ENCODE measurements at places on chromosomes 7 and 10.

DNA sequence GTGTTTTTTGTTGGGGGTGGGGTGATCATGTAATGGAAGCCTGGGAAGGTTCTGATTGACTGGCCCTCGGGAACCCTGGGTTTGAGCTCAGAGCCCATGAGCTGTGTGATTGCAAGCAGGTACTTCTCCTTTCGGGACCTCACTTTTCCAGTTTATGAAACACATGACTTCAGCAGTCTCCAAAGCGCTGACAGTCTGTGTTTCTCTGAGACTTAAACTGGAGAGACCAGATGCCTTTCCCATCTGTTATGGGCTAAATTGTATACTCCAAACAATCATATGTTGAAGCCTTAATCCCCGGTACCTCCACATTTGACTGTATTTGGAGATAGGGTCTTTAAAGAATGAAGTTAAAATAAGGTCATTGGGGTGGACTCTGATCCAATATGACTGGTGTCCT lies 493.6 kb downstream of the GALNT17 start:
- H3K27me3 ChIP-seq: no peaks in the 10 kb centered on the region
- H3K27ac ChIP-seq: no peak overlapping the region
- no peak overlapping the region for H3K4me3 ChIP-seq
- H3K36me3 ChIP-seq: no peaks in the 10 kb centered on the region
- H3K4me1 ChIP-seq: no peaks in the 10 kb centered on the region
- DNase-seq: no peak

- no peaks in the 10 kb centered on the region for H3K4me1 ChIP-seq
- no peak overlapping the region for H3K27ac ChIP-seq
- no peak for DNase-seq
- H3K4me3 ChIP-seq: no peak overlapping the region
- no peaks in the 10 kb centered on the region for H3K27me3 ChIP-seq
Measured at GRCh38 chr10:62860946-62861345, 44.8 kb upstream of the EGR2 start.

GRCh38 chr10:110724937-110725336 lies 80.8 kb downstream of the RBM20 start:
- H3K27me3 ChIP-seq: peaks cover 4% of the 10 kb centered on the region
- H3K36me3 ChIP-seq: peaks cover 2% of the 10 kb centered on the region
- H3K27ac ChIP-seq: peak overlapping the region; percentile 39

DNA sequence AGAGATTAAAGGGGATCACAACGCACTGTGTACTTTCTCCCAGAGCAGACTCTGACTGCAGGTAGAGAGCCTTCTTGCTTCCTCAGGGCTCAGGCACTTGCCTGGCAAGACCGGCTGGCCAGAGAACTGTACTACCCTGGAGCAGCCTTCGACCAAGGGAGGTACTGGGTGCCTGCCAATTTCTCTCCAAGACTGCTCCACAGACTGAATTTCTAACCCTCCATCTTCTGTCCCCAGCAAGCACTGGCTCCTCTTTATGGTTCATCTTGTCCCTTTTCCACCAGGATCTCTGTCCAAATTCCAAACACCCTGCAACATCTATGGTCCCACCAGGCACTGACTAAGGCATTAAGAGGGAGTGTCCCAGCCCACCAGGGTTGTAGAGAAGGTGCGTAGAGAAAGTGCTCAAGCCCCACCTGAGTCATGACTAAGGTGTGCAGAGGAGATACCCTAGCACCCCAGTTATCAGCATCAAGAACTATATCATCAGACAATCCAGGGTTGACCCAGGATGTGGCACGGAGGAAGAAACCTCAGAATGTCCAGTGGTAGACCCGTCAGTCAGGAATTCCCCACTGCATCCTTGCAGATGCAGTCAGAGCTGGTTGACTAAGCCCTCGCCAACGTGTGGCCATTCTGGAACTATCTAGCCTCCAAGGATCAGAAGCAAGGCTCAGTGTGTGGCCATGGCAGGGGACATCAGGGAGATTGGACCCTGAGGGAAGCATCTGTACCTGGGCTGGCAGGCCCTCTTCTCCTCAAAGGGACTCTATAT lies 60.9 kb upstream of the CAMK2B start:
- H3K4me3 ChIP-seq: no peak overlapping the region
- H3K4me1 ChIP-seq: no peaks in the 10 kb centered on the region
- DNase-seq: no peak
- no peaks in the 10 kb centered on the region for H3K27me3 ChIP-seq
- peaks cover 76% of the 10 kb centered on the region for H3K36me3 ChIP-seq

- no peaks in the 10 kb centered on the region for H3K27me3 ChIP-seq
- no peaks in the 10 kb centered on the region for H3K4me1 ChIP-seq
- no peak for DNase-seq
- no peaks in the 10 kb centered on the region for H3K36me3 ChIP-seq
- H3K4me3 ChIP-seq: no peak overlapping the region
- no peak overlapping the region for H3K27ac ChIP-seq
Measured at GRCh38 chr7:130473289-130473688, 18.6 kb upstream of the MEST start.

DNA sequence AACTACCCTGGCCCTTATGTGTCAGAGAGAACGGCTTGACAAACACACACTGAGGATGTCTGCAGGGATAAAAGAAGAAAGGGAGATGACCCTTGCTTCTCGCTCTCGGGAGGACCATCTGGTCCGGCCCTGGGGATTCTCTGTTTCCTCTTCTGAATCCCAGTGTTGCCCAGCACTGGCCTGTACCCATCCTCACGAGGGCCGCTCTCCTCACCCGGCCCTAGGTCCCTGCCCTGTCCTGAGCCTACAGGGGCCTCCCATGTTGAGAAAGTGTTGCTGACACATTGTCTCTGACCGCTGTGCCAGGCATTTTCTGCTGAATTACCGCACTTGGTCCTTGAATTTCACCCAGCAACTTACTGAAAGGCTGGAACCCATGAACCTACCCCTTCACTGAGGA lies 171.9 kb upstream of the LANCL2 start:
- no peaks in the 10 kb centered on the region for H3K36me3 ChIP-seq
- DNase-seq: no peak
- H3K4me1 ChIP-seq: no peaks in the 10 kb centered on the region
- H3K27ac ChIP-seq: no peak overlapping the region

DNA sequence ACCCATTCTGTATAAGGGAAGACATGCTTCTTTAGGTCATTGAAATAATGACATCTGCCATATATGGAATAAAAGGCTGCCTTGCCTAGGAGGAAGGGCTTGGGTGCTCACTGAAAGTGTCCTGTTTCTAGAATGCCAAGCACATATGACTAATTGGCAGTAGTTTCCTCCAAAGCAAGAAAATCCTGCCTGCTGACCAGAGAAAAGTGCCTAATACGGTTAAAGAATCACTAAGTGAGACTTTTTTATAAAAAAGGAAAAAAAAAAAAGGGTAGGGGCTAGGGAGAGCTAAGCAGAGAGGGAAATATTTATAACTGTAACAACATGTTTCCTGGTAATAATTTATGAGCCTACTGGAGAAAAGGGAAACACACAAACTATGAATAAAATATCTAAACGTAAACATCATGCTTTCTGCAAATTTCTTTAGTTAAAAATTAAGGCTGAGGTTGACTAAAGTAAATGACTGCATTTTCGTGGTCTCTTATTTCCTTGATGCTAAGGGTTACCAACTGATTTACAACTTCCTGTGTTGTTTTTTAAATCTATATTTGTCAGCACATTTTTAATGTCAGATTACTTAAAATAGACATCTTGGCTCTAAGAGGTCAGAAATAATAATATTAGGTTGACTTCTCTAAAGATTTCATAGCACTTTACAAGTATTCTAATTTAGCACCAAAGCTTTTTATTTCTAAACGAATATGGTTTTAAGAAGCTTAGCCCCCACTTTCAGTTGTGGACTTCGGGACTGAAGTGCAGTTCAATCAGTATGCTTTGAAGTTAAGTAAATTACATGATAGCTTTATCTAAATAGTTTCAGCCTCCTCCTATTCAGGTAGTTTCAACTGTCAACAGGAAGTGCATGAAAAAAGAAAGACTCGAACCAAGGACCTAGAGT lies 89.6 kb downstream of the CABCOCO1 start:
- peak overlapping the region; percentile 30 for H3K27ac ChIP-seq
- H3K4me3 ChIP-seq: no peak overlapping the region
- no peaks in the 10 kb centered on the region for H3K36me3 ChIP-seq
- peaks cover 17% of the 10 kb centered on the region for H3K4me1 ChIP-seq
- H3K27me3 ChIP-seq: no peaks in the 10 kb centered on the region
- no peak for DNase-seq

- H3K4me1 ChIP-seq: no peaks in the 10 kb centered on the region
- H3K27ac ChIP-seq: no peak overlapping the region
- DNase-seq: no peak
- H3K27me3 ChIP-seq: no peaks in the 10 kb centered on the region
- no peaks in the 10 kb centered on the region for H3K36me3 ChIP-seq
Measured at GRCh38 chr10:21343087-21343486, 182.4 kb downstream of the SKIDA1 start.

GRCh38 chr7:100163006-100163531 lies 4.5 kb upstream of the TRAPPC14 start:
- no peaks in the 10 kb centered on the region for H3K36me3 ChIP-seq
- no peak overlapping the region for H3K4me3 ChIP-seq
- DNase-seq: no peak
- H3K4me1 ChIP-seq: peaks cover 51% of the 10 kb centered on the region
- H3K27ac ChIP-seq: peak overlapping the region; percentile 67

- H3K27ac ChIP-seq: no peak overlapping the region
- H3K36me3 ChIP-seq: no peaks in the 10 kb centered on the region
- H3K4me3 ChIP-seq: no peak overlapping the region
- no peaks in the 10 kb centered on the region for H3K27me3 ChIP-seq
- DNase-seq: no peak
Measured at GRCh38 chr10:17792991-17793390, 16.2 kb upstream of the MRC1 start.

- no peaks in the 10 kb centered on the region for H3K36me3 ChIP-seq
- no peaks in the 10 kb centered on the region for H3K27me3 ChIP-seq
- H3K4me3 ChIP-seq: no peak overlapping the region
Measured at GRCh38 chr7:68807666-68808065, 790.6 kb upstream of the AUTS2 start.
